ENCODE measurements at places on chromosomes 2 and 18.

DNA sequence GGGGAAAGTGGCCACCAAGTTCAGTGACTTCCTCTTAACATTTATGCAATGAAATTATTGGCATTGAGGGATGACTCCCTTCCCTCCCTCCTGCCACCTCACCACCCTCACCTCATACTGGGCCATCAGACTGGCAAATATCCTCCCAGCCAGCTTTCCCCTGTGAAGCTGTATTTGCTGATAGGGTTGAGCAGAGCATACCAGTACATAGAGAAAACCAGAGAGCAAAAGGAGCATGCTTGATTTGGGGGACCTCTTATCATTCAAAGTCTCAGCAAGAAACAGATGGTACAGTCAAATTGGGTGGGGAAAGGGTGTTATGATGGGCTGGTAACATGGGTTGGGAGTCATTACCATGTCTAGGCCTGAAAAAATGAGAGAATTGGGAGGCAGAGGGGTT lies 19.1 kb upstream of the B3GNT2 start:
- no peak for DNase-seq

- no peak for DNase-seq
Measured at GRCh38 chr18:23951206-23951605, 63.3 kb upstream of the TTC39C start.

DNA sequence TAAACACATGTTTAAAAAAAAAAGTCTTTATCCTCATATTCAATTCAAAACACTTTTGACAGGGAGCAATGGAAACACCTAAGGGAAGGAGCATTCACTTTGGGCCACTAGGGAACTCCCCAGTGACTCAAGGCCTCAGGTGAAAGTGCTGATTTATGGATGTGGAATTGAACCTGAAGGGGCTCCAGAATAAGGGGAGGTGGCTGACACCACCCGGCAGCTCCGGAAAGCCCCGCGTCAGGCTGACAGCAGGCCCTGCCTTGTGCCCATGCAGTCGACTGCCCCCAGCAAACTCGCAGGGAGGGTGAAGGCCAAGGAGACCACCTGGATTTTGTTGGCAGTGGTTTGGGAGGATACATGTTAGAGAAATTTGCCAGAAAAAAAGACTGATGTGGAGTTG lies 275.3 kb upstream of the NCKAP5 start:
- no peak for DNase-seq

GRCh38 chr2:212619954-212620353 lies 81.4 kb upstream of the ERBB4 start:
- no peak for DNase-seq

- DNase-seq = peak; percentile 55
Measured at GRCh38 chr2:47357483-47357882, 45.5 kb upstream of the MSH2 start.

- no peak for DNase-seq
Measured at GRCh38 chr2:239424337-239425045, 23.7 kb upstream of the HDAC4 start.

- no peak for DNase-seq
Measured at GRCh38 chr2:38164881-38165280, 88.9 kb upstream of the CYP1B1 start.

GRCh38 chr2:70855667-70856066 lies 20.1 kb upstream of the CD207 start:
- no peak for DNase-seq

- DNase-seq = no peak
Measured at GRCh38 chr2:196274387-196274809, 103.0 kb upstream of the STK17B start.

DNA sequence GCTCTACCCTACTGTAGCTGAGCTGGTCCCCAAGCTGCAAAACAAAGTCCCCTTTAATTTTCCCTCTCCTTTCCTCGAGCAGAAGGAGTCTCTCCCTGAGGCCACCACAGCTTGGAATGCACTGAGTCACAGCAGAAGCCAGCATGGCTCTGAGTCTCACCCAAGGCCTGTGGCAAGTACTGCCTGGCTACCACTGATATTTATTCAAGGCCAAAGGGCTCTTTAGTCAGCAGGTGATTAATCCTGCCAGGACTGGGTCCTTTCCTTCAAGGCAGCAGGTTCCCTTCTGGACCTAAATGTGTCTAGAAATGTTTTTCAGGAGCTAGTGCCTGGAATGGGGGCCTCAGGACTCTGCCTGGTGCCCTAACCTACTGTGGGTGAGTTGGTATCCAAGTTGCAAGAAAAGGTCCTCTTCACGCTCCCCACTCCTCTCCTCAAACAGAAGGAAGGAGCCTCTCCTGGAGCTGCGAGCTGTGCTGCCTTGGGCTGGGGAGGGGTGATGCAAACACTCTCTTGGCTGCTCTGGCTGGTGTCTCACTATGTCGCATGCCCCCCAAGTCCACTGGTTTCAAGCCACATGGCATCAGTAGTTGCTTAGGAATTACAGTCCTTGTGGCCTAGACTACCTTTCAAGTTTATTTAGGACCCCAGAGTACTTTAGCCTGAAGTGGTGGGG lies 53.4 kb downstream of the CD28 start:
- DNase-seq = no peak

DNA sequence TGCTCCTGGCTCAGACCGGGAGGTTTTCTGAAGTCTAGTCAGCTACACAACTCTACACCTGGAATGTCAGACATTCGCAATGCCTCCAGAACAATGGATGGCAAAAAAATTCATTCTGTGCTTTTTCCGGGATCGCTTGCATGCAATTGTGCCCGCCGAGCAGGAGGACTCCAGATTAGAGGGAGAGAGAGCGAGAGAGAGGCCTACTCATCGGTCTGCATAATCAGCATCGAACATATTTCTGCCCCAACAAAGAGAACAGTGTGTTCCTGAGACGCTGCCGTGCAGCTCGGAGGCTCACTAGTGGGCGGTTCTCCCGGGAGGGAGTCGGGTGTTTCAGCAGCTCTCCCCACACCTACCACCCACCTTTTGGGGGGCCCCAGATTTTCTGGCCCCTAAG lies 117.1 kb downstream of the KLHL29 start:
- no peak for DNase-seq

- DNase-seq = no peak
Measured at GRCh38 chr18:8765783-8766463, 60.6 kb downstream of the MTCL1 start.

DNA sequence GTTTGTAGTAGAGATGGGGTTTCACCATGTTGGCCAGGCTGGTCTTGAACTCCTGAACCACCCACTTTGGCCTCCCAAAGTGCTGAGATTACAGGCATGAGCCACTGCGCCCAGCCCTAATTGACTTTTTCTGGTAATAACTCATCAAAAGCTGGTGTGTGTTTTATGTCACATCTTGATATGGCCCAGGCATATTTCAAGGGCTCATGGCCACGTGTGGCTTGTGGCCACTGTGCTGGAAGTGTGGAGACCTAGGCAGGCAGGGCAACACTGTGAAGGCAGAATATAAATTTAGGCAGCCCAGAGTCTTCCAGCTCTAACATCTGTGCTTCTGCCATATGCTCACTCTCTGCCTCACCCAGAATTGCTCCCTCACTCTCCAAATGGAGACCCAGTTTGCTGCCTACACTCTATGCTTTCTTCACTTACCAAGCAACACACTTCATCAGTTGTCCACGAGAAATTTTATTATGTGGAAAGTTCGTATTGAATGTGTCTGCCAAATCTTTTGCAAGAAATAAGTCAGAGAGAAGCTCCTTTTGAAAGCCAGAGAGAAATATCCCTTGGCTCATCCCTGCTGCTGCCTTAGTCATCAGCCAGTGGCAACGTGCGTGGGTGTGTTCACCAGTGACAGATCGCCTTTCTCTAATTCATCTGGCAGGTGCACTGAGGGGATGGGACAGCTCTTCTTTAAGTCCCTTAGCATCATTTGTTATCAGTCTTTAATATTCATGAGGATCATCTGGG lies 129.4 kb upstream of the CXCR4 start:
- DNase-seq = no peak

DNA sequence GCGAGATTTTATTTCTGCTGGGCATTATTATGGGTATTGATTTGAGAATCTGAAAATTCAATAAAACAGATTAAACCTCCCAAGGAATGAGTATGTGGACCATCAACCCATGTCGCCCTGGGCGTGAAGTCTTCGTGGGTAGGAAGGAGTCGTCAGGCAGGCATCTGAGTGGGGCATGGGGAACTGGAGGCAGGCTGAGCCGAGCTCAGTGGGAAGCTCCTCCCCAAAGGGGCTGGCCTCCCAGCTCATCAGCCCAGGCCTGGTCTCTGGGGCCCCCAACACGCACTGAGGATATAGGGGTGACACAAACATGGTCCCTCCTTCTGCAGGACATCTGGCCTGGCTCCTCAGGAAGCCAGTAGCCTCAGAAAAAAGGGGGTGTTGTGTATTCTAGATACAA lies 265.2 kb downstream of the TFCP2L1 start:
- DNase-seq = no peak

- peak; percentile 92 for DNase-seq
Measured at GRCh38 chr2:64052463-64053241, 33.4 kb upstream of the VPS54 start.

DNA sequence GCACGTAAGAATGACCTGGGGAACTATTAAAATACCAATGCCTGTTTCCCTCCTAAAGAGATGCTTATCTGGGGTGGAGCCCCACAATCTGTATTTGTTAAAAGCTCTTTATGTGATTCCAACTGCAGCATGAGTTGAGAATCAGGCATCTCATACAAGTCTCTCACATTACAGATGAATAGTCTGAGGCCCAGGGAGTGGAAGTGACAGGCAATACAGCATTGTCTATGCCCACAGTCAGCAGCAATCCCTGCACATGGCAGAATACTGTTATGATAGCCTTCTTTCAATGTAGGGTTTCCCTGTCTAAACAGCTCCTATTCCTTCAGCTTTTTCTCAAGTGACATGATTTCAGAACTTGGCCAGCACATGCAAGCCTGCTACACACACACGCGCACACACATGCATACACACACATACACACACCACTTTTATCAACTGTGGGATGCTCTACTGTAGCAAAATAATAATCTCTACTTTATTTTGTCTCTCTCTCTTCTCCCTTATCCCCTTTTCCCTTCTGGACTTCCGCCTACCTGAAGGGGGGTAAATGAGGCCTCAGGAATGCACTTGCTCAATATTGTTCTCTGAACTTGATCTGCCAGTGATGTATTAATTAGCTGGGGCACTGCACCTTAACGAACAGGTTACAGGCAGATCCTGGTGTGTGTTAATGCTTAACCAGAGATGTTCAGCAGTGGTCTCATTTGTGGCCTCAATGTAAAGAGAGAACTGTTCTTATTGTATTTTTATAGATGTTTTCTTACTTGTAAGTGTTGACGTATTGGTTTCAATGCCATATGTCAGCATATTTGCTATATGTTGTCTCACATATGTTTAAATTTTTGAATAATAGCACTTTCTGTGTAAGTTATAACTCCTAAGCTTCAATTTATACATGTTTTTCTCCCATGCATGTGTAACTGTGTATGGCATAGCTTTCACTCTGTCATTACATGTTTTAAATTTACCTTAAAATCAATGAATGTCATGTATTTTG lies 116.0 kb downstream of the SETBP1 start:
- no peak for DNase-seq

DNA sequence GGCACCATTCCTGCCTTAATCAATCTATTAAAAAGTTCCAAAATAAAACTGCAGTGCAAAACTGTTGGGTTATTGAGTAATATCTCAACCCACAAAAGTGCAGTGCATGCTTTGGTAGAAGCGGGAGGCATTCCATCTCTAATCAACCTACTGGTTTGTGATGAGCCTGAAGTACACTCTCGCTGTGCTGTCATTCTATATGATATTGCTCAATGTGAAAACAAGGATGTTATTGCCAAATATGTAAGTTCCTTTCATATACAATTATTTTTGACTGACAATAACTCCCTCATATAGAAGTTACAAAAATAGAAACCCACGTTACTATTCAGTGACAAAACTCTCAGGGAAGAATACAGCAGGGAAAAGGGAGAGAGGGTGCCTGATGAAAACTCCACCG lies 43.0 kb downstream of the OSGEPL1 start:
- DNase-seq = no peak

DNA sequence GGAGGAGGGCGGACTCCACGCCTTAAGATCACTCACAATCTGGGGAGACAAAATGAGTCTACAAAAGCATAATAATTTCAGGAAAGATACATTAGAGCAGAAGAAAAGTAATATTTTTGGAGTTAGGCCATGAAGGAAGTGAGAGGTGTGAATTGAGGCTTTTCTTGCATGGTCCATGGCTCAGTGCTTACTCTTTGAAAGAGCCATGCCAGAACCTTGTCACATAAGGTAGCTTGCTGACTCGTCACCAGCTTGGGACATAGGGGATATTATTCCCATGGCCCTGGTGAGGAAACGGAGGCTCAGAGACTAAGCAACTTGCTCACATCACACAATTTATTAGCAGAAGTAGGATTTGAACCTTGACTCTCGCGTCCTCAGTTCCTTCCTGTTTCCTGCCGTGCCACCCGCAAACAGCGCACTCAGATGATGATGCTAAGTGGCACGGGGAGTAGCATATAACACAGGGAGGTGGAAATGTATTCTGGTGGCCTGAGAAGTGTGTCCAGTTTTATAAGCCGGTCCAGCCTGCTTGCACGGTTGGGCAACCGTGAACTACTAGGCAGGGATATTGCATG lies 312.2 kb upstream of the EPAS1 start:
- peak; percentile 40 for DNase-seq

DNA sequence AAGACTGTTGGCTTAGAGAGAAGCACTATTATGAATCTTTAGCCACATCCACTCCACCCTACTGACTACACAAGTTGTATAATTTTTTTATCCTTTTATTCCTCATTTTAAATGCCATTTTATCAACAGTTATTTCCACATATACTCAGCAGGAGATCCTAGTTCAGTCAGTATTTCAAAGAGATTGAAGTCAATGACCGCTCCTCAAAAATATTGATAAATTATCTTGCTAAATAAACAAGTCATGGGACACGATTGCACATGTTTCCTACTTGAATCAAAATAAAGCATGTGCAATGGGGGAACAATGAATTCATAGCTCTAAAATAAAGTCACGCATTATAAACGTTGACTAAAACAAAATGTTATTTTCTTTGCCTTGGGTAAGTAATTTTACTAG lies 496.5 kb downstream of the LRRTM4 start:
- no peak for DNase-seq

DNA sequence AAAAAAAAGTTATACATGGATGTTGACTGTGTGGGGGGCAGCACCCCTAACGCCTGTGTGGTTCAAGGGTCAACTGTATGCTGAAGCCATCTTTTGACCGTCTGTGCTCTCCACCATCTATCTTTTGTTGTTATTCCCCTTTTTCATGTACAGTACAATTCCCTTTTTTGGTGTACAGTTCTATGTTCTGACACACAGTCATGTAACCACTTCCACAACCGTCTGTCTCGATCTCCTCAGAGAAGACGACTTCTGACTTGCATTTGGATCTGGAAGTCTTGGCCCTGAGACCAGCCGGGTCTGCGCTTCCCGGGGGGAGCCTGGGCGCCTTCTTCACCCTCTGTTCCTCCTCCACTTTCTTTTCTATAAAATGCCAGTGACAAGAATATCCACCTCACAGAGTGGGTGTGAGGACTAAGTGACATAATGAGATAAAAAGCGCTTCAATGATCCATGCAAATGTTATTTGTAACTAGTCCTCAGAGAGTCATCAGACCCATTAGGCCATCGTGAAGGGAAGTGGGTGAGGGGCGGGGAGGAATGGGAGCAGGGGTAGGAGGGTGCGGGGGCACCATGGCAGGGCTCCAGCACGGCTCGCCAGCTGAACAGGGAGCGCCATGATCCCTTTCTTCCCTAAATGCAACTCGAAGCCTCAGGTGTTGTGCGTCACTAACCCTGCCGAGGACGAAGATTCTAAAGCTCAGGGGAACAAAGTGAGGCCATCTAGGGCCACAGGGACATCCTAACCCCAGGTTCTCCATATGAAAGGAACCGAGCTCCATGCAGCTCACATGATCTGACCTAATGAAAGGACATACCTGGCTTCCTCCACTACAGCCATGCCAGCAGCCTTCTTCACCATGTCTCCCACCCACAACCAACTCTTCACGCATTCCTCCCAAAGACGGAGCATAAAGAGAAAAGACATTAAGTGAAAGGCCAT lies 16.6 kb downstream of the ADCY3 start:
- DNase-seq = no peak
